Activated T-cell treated with anti-CD3 and anti-CD28 coated beads for 24 hours (primary cell): ENCODE measurements at places on chromosomes 4 and X.

DNA sequence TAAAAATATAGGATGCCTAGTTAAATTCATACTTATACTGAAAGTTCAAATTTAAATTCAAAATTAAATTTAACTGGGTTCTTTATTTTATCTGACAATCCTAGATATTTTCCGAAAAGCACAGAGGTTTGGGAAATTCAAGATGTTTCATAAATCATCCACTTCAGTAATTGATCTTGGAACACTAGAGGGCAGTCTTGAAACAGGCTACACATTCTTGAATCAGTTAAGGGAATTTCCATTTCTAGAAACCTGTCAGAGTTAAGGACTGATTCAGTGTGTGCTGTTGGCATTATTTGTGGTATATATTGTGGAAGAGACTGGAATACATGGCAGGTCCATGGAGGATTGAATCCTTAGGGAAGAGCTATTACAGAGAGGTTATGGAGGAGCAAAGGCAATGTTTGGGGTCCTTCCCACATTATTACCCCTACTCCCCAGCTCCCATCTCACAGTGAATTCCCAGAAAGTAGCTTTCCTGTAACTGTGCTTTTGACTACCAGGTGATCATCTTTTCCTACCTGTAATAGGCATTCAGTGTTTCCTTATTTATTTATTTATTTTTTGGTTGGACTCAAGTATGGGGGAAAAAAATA lies 92.9 kb downstream of the EGF start:
- DNase-seq: no peak

GRCh38 chr4:1910643-1911042 lies 39.5 kb downstream of the NSD2 start:
- DNase-seq: no peak

GRCh38 chrX:57137501-57137900 lies 304 bp upstream of the SPIN2A start:
- no peak for DNase-seq

DNA sequence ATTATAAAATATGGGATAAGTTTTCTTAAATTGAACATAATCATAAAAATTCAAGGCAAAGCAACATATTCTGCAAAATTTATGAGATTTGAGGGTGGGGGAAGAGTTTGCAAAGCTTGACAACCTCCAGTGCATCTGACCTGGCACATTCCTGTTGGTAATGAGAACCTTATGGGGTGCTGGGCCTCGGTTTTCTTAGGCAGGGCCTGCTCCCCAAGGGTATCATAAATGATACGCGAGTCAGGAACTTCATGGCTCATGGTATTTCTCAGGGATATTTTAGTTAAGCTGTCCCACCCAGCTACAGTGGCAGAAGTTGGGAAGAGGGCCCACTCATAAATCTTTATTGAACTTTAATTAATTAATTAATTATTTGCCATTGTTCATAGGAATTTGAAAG lies 13.2 kb downstream of the AFF2 start:
- DNase-seq: no peak
